ENCODE measurements at places on chromosomes 5 and 9.
A peak's percentile ranks its signal among the peaks of the same experiment; 100 is the strongest.

DNA sequence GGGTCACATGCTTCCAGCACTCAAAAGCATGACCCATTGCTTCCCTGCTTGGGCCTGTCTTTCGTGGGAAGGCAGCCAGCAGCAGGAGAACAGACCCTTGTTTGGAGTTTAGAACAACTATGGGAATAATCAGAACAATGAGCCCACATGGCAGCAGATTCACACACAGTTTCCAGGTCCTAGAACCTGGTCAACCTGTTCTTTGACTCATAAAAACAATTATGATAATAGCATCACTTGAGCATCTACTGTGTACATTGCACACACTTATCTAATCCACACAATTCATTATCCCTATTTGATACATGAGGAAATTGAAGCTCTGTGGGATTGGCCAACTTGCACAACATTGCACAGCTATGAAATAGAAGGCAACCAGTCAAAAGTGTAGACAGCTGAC is 41.7 kb downstream of the KLF4 start:
- DNase-seq, result no peak

GRCh38 chr5:154850255-154851062 is at the start of gene FAXDC2:
TSS of gene FAXDC2 (minus strand) at chr5:154850603. CDS start at chr5:154838178, 12,425 bp downstream.
- DNase-seq, result no peak

DNA sequence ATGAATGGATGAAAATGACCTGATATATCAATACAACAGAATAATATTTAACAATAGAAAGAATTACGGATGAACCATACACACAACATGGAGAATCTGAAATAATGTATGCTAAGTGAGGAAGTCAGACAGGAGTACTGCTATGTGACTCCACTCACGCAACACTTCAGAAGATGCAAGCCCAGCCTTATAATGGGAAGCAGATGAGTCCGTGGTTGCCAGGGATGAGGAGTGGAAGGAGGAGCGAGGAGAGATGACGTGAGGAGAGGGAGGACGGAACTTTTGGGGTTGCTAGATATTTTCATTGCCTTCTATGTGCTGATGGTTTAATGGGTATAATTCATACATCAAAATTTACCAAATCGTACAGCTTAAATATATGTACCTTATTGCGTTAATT is 55.4 kb upstream of the ERCC6L2 start:
- no peak for DNase-seq

- no peak for DNase-seq
Measured at GRCh38 chr5:159564031-159564430, 233.7 kb upstream of the IL12B start.

GRCh38 chr5:120405286-120405864 is 58.7 kb upstream of the PRR16 start:
- DNase-seq, result no peak

- peak; percentile 6 for DNase-seq
Measured at GRCh38 chr5:56422076-56422762, 189.1 kb upstream of the ANKRD55 start.

DNA sequence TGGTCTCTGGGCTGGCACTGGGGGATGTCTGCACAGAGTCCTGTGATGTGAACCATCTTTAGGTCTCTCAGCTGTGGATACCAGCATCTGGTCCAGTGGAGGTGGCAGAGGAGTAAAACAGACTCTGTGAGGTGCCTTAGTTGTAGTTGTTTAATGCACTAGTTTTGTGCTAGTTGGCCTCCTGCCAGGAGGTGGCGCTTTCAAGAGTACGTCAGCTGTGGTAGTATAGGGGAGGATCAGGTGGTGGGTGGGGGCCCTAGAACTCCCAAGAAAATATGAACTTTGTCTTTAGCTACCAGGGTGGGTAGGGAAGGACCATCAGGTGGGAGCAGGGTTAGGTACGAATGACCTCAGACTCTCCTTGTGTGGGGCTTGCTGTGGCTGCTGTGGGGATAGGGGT is 197.1 kb downstream of the TMC1 start:
- DNase-seq, result no peak

GRCh38 chr9:79220251-79220650 is 351.5 kb upstream of the TLE4 start:
- DNase-seq, result no peak

GRCh38 chr5:79872291-79872690 is 118.8 kb downstream of the MTX3 start:
- no peak for DNase-seq

- DNase-seq, result no peak
Measured at GRCh38 chr5:39675676-39676075, 250.9 kb upstream of the DAB2 start.

GRCh38 chr9:85630676-85631075 is 111.1 kb downstream of the AGTPBP1 start:
- no peak for DNase-seq

DNA sequence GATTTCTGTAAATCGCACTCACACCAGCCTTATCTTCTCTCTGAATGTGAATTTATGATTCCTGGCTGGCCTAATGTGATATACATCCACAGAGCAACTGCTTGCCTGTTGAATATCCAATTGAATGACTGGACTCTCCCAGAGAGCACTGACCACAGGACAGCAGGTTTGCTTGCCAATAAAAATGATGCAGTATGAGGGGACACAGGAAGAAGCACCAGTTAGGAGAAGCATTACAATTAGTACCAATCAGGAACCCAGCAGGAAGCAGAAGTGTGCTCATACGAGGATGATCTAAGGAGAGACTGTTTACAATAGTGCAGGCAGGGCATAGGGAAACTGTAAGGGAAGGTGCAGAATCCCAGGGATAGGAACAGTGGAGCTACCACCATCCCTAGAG is 127.2 kb upstream of the ZNF366 start:
- DNase-seq, result no peak

- no peak for DNase-seq
Measured at GRCh38 chr5:16385516-16386090, 80.0 kb downstream of the ZNF622 start.

DNA sequence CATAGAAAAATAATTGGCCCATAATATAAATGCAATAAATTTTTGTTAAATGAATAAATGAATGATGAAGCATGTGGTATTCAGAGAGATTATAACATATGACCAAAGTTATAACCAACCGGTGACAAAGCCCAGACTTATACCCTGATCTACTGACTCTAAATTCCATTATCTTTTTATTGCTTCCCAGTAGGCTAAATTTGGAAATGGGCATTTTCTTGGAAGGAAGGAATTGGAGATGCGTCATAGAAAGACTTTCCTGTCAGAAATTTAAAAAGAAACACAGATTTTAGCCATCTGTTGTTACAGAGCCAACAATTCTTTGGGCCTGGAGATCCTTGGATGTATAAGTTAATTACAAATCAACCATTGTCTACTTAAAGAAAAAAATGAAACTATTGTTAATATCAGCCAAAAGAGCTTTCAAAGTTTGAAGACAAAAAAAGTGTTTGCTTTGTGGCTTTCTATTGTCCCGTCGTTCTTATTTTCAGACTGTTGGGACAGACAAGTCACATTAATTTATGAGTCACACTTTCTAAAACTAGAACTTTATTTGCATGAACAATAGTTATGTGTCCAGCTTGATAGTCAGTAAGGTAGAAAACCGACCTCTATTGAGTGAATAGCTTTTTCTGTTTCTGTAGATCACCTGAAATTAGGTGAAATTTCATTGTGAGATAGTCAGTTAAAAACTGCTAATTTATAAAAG is 428.7 kb downstream of the GABRG2 start:
- no peak for DNase-seq

- DNase-seq, result no peak
Measured at GRCh38 chr9:101047848-101048397, 19.4 kb downstream of the PLPPR1 start.

- no peak for DNase-seq
Measured at GRCh38 chr5:1294835-1295649, at the start of gene TERT. TSS of gene TERT (minus strand) at chr5:1295068. CDS start at chr5:1294989, 79 bp downstream.

- DNase-seq, result no peak
Measured at GRCh38 chr5:139523635-139524445, 37.3 kb upstream of the UBE2D2 start.

- peak; percentile 16 for DNase-seq
Measured at GRCh38 chr9:68844631-68845612, 139.9 kb downstream of the PIP5K1B start.

DNA sequence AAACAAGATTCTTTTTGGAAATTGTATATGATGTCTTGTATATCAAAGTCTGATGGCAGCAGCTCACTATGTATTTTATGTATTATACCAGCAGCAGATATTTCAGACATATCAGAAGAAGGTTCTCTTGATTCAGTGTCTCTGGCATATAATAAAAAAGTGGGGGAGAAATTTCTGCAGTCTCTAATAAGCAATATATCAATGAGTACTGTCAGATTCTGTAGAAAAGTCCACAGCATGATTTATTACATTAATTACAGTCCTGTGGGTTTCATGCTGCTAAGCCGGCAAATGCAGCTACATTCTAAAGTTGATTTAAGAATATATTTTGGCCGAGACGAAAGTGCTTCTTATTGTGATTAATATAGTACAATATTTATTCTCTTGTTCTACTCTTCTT is 113.1 kb downstream of the KIAA1958 start:
- no peak for DNase-seq

GRCh38 chr9:94533155-94533554 is 21.7 kb upstream of the PCAT7 start:
- no peak for DNase-seq

DNA sequence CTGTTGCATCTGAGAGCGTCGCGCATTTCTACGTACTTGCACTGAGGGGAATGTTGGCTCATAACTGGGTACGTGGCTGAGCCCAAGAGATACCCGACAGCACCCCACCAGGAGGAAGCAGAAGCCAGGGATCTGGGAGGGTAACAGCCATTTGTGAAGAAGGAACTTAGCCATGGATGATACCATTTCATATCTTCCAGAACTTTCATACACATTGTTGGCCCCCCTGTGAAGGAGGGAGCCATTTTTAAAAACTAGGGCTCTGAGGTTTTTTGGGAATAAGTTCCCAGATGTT is 101.4 kb upstream of the SLC44A1 start:
- DNase-seq, result no peak

DNA sequence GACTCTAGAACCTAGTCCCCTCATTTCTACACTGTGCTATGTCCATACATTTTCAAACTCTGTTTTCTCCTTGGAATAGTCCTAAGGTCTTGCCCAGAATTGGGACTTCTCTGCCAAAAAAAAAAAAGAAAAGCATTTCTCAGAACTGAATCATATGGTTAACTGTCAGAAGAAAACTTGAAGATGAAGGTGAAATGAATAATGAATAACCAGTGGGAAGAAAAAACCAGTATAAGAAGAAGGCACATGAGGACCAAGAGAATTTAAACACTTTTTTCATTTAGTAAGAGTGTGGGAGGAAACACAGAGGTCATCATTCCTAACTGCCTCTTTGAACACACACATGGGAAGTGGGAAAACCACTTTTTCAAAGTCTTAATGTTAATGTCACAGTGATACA is 197.7 kb downstream of the PRELID2 start:
- no peak for DNase-seq

DNA sequence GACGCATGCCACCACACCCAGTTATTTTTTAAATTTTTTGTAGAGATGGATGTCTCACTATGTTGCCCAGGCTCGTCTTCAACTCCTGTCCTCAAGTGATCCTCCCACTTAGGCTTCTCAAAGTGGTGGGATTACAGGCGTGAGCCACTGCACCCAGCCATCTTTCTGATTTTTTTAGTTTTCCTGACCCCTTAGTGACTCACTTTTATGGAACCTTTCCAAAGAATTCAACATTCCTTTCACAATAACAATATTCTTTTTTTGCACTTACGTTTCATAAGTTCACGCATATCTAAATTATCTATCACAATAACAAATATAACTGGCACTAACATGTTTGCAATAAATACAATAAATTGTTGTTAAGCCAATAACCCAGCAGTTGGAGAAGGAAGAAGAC is 8.5 kb downstream of the ELOVL7 start:
- DNase-seq, result no peak

- DNase-seq, result no peak
Measured at GRCh38 chr5:1113805-1114586, 2.1 kb upstream of the SLC12A7 start.

GRCh38 chr5:156515121-156515520 is 188.2 kb downstream of the SGCD start:
- no peak for DNase-seq

DNA sequence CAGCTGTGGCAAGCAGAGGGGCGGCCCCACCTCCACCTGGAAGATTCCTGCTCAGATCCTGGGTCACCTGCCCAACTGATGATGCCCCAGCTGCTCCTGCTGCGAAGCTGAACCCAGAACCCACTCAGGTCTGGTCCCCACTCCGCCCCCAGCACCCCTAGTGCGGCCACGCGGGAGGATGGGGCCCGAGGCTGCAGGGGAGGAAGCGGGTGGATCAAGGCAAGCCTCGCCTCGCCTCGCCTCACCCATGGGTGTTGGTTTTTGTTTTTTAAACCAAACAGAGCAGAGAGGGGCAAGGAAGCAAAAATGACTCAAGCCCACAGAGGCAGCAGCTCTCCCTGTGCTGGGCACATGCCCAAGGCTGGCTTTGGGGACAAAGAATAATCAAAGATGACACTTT is 23.2 kb downstream of the ABO start:
- DNase-seq, result no peak

DNA sequence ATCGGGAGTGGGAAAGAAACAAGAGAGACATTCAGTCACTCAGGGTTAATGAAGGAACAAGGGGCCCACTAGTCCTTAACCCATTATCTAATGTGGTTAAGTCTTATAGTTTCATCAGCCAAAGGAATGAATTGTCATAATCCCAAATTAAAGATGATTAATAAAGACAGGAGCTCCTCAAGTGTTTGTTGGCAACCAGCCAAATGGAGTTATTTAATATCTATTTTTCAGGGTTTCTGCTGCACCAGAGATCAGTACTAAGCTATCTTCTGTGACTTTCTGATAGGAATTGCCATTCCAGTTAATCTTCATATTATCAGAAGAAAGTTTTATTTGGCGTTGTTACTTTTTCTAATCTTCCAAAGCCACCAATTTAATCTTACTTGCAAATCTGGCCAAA is 34.0 kb upstream of the FCHO2 start:
- DNase-seq, result no peak

GRCh38 chr5:29984156-29984540 is 1209.3 kb upstream of the CDH6 start:
- no peak for DNase-seq

DNA sequence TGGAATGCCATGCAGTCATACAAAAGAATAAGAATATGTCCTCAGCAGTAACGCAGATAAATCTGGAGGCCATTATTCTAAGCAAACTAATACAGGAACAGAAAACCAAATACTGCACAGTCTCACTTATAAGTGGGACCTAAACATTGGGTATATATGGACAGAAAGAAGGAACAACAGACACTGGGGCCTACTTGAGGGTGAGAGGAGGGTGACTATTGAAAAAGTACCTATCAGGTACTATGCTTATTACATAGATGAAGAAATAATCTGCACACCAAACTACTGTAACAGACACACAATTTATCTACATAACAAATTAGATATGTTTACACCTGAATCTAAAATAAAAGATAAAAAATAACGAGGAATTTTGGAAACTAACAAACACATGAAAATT is 38.8 kb downstream of the MEIKIN start:
- DNase-seq, result no peak

Data from HCT116 (cell line).